ENCODE measurements at places on chromosomes 12 and 14. TPM values are rescaled to one million over a fixed set of nuclear protein-coding genes. Genes with fewer than 3 reads are reported as not detected.

DNA sequence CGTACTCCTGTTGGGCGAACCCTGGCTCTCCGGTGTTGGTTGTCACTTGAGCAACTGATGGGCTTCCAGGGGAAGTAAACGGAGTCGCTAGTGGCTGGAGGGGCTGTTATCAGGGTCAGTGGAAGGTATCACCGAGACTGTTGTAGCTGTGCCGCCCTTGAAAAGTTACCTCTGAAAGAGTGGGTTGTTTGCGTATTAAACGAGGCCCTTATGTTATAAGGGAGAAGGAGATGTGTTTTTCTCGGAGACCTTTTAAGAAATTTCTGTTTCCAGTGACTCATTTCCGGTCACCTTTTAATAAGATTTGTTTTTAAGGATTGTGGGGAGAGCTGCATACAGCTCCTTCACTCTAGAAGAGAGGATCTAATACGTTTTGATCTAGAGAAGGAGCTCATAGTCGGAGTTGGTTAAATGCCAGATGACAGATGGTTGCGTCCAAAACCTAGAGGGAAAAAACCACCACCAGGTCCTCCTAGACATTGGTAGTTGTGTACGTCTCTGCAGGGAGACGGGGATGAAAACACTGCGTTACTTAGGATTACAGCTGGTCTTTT, 750 bp upstream of the DBX2 start:
- DNase-seq: no peak
- no peaks in the 10 kb centered on the region for H3K4me1 ChIP-seq
- H3K4me3 ChIP-seq: no peak overlapping the region
- H3K27ac ChIP-seq: no peak overlapping the region
- peaks cover 51% of the 10 kb centered on the region for H3K27me3 ChIP-seq

The KLHL33 gene
- 0.47 TPM for total RNA-seq

DNA sequence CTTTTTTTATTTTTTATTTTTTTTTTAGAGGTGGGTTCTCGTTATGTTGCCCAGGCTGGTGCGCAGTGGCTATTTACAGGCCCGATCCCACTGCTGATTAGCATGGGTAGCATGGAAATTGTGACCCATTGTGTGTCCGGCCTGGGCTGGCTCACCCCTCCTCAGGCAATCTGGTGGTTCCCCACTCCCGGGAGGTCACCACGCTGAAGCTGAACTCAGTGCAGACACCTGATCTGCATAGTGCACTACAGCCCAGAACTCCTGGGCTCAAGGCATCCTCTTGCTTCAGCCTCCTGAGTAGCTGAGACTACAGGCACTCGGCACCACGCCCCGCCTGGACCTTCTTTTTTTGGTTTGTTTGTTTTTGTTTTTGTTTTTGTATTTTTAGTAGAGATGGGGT, 5.5 kb upstream of the CD4 start:
- no peak for DNase-seq
- no peaks in the 10 kb centered on the region for H3K36me3 ChIP-seq
- no peak overlapping the region for H3K4me3 ChIP-seq
- peak overlapping the region; percentile 29 for H3K27ac ChIP-seq

DNA sequence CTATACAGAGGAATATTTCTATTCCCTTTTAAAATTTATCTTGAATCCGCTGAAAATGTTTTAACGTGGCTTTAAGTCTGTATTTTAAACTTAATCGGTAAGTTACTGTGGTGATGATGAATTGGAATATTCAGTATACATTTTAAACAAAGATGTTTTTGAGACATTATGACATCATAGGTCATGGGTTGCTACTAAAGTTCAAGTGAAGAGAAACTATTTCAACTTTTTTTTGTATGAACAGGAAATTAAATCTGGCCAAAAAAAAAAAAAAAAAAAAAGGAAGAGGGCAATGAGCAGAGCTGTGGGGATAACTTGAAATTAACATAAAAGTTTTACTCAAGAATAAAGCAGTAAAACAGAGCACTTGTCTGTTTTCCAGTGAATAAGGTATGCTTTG, 109.0 kb downstream of the PLEKHA5 start:
- H3K4me1 ChIP-seq: peaks cover 10% of the 10 kb centered on the region
- no peak for DNase-seq
- no peak overlapping the region for H3K27ac ChIP-seq
- H3K36me3 ChIP-seq: peaks cover under 1% of the 10 kb centered on the region
- H3K27me3 ChIP-seq: no peaks in the 10 kb centered on the region
- H3K4me3 ChIP-seq: no peak overlapping the region

GRCh38 chr12:131607658-131608447, 103.0 kb upstream of the SFSWAP start:
- peak overlapping the region; percentile 94 for H3K27ac ChIP-seq
- no peak for DNase-seq
- no peaks in the 10 kb centered on the region for H3K27me3 ChIP-seq

DNA sequence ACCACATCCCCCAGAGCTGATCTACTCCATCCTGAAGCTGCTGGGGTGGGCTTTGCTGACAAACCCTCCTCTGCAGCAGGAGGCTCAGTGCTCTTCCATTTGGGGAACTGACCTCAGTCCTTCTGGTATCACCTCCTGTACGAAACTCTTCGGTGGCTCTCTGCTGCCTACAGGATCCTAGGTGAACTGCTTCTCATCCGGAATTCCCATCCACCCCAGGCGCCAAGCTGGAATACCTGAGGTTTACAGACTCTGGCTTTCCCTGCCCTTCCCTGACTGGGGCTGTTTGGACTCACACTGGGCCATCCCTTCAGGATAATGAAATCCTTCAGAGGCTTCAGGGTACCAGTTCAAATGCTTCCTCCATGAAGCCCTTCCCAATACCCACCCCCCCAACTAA, 26.2 kb downstream of the GCN1 start:
- H3K36me3 ChIP-seq: peaks cover 6% of the 10 kb centered on the region
- no peak overlapping the region for H3K4me3 ChIP-seq
- no peak overlapping the region for H3K27ac ChIP-seq
- DNase-seq: no peak
